ENCODE measurements at places on chromosomes 2 and 18.

DNA sequence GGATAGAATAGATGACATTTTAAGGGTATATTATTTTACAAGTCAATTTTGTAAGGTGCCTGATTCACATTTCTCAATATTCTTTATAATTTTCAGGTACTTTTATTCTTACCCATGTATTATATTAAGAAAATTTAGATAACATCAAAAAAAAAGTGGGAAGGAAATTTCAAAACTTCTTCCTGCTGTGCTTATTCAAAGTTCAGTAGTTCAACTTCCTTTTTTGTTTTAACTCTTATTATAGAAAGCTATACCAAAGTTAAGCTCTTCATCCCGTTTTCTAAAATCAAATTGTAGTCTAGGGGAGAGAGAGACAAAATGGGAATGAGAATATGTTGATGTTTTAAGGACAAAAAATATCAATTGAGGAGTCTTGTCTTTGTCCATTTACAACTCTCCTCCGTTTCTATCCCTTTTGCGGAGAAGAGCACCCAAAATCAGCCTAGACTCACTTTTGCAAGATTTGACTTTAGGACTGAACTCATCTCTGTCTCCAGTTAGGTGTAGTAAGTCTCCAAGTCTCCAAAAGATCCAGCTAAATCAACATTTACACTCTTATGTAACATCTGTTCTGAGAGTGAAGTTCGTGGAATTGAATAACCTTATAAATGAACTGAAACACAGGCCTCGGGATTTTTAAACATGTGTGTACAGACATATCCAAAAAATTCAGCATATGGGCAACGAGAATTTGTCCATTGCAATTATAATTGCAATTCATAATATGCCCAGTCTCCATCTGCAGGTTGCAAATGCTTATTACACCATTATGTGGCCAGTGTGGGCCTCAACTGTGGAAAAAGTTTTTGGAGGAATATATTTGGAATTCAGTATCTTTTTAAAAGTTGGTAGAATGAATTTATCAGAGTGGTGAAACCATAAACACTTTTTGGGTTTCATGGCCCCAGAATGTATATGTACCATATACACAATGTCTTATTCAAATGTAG, 23.9 kb downstream of the FAM124B start:
- DNase-seq = no peak

- DNase-seq = no peak
Observed at GRCh38 chr2:46210063-46210462, 87.1 kb upstream of the EPAS1 start.

DNA sequence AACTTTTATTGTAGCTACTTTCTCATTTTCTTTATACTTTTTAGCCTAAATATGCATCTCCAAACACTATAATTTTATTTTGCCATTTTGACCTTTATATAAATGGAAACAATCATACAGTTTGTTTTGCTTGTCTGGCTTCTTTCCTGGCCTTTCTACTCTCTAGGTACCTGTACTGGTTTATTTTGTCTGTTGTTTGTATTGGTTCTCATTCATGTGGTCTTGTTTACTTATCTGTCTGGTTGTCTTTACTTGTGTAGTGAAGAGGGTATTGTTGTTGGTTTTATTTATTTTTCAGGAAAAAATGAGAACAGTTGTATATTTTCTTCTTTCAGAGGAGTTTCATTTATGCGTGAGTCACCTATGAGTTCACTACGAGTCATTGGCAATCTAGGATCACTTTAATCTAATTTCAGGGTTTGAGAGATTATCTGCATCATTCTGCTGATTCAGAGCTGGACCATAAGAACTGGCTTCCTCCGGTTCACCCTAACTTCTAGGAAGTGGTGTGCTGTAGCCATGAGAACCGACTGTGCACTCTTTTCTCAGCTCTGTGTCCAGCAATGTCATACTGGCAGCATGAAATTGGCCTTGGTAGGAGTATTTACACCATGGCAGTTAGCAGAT, 33.1 kb upstream of the HDAC4 start:
- no peak for DNase-seq

GRCh38 chr2:132978840-132979239, 308.8 kb upstream of the LYPD1 start:
- DNase-seq = no peak

GRCh38 chr2:240481720-240482119, 46.3 kb downstream of the GPC1 start:
- DNase-seq = no peak

DNA sequence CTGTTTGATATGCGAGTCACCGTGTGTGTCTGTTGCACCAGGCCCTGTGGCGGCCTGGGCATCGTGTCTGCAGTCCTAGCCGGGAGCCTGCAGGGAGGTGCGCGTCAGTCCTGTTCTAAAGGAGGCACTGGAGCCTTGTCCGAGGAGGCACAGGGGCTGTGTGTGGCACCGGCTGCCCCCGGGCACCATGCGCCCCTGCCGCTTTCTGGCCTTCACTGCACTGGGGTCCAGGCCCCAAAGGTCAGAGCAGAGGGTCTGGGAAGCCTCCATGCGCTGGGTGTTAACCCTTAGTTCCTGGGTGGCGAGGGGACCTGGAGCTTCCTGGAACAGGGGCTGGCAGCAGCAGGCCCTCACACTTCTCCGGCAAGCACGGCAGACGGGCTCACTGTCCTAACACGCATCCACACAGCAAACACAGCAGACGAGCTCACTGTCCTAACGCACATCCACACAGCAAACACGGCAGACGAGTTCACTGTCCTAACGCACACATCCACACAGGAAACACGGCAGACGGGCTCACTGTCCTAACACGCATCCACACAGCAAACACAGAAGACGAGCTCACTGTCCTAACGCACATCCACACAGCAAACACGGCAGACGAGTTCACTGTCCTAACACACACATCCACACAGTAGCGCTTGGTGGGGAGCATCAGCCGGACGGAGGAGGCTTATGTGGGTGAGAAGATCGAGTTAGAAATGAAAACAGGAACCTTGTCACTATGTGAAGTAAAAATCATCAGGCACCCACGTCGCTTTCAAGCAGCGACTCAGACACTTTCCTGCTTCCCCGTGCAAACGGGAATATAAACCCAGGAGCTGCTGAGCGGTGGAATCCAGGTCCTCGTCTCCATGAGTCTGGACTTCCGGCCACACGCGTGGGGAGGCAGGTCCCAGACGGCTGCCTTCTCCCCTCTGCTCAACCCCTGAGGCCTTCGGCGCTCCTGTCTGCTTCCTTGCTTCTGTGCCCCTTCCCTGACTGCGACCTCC, 65.3 kb downstream of the TPO start:
- DNase-seq = no peak

GRCh38 chr2:156436497-156437085, 412 bp downstream of the GPD2 start:
- DNase-seq = no peak

- DNase-seq = no peak
Observed at GRCh38 chr2:3611589-3611988, 16.7 kb downstream of the COLEC11 start.

- DNase-seq = no peak
Observed at GRCh38 chr2:106338043-106338442, 130.2 kb downstream of the RGPD3 start.

GRCh38 chr2:232653441-232653840, 20.0 kb downstream of the EFHD1 start:
- no peak for DNase-seq

DNA sequence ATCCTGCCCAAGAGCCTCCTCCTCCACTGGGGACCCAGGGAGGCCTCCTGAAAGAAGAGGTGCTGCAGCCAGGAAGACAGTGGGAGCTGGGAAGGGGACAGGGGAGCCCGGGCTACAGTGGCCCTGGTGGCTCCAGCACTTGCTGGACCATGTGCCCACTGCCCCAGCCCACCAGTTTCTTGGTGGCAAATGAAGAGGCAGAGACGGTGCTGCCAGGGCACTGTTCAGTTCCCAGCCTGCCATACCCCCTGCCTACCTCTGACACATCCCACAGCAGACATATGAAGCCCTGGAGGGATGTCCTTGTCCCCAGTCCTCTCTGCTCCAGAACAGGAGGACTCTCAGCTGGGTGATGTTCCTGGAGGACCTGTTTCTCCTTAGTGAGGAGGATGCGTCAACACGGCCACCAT, 3.7 kb downstream of the RAMP1 start:
- no peak for DNase-seq

DNA sequence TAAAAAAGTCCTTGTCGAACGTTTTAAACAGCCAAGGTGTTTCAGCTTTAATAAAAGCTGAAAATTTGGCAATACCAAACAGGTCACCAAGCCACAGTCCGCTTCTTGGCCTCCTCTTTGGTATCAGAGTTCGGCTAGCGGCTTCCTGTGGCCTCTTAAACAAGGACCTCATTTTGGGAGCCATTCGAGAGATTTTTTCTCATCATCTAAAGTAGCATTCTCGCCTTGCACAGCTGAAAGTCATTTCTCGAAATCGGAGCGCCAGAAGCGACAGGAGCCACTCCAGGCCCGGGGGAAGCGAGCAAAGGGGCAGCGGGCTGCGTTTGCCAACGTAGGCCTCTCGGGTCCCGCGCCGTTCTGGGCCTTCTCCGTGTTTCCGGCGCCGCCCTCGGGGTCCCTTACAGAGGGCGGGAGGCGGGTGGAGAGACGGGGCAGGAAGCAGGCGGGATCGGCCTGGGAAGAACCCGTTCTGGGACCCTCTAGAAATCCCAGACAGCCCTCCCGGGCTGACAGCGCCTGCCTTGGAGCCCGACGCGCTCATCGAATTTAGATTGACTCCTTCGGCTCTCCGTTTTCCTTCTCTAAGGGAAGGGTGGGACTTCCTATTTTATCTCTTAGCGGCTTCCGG, 522 bp upstream of the ZNF407 start:
- DNase-seq = peak; percentile 97

- no peak for DNase-seq
Observed at GRCh38 chr18:35411625-35412351, 34.7 kb upstream of the ZNF396 start.

DNA sequence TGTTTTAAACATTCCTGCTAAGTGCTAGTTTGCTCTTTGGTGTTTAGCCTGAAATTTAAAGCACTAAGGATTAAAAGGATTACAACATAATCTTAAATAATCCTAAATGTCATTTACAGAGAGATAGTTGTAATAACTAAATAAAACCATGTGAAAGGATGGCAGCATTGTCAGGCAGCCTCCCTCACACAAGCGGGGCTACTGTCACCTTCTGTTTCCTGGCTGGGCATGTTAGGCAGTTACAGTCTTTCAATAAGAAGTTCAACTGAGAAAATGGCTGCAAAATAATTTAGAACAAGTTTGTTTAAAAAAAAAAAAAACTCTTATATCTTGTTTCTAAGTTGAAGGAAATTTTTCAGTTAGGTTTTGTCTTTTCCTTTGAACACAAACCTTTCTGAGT, 124.9 kb downstream of the ARHGAP15 start:
- no peak for DNase-seq

- DNase-seq = no peak
Observed at GRCh38 chr2:219510512-219511135, 3.7 kb upstream of the ASIC4 start.
